ENCODE measurements at places on chromosomes 2 and 18. TPM values are rescaled to one million over a fixed set of nuclear protein-coding genes. Genes with fewer than 3 reads are reported as not detected.

The NDUFB3 gene
- 135 TPM for total RNA-seq

GRCh38 chr2:196546151-196546919 lies 93.2 kb upstream of the CCDC150 start:
- no peaks in the 10 kb centered on the region for H3K36me3 ChIP-seq
- no peak overlapping the region for H3K4me3 ChIP-seq
- H3K27me3 ChIP-seq = peaks cover 17% of the 10 kb centered on the region
- no peak for DNase-seq
- H3K27ac ChIP-seq = no peak overlapping the region
- H3K4me1 ChIP-seq = no peaks in the 10 kb centered on the region

DNA sequence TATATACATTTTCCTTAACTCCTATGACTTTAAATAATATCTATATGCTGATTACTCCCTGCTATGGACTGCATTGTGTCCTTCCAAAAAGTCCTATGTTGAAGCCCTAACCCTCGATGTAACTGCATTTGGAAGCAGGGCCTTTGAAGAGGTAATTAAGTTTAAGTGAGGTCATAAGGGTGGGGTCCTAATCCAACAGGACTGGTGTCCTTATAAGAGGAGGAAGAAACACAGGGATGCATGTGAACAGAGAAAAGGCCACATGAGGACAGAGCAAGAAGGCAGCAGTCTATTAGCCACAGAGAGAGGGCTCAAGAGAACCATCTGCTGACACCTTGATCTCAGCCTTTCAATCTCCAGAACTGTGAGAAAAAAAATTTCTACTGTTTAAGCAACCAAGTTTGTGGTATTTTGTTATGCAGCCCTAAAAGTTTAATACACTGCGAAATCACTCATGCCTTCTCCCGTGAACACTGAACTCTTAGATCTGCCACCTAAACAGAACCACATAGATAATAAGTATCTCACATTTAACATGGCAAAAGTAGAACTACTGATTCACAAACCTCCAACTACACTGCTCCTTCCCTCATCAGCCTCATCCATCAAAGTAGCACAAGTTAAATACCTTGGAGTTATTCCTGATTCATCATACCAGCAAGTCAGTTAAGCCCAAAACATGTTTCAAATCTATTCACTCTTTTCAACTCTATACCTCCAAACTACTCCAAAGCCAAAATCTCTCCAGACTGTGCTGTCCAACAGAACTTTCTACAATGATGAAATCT lies 65.4 kb downstream of the HIBCH start:
- no peaks in the 10 kb centered on the region for H3K4me1 ChIP-seq
- no peak for DNase-seq
- peaks cover 36% of the 10 kb centered on the region for H3K36me3 ChIP-seq
- H3K27ac ChIP-seq = no peak overlapping the region

DNA sequence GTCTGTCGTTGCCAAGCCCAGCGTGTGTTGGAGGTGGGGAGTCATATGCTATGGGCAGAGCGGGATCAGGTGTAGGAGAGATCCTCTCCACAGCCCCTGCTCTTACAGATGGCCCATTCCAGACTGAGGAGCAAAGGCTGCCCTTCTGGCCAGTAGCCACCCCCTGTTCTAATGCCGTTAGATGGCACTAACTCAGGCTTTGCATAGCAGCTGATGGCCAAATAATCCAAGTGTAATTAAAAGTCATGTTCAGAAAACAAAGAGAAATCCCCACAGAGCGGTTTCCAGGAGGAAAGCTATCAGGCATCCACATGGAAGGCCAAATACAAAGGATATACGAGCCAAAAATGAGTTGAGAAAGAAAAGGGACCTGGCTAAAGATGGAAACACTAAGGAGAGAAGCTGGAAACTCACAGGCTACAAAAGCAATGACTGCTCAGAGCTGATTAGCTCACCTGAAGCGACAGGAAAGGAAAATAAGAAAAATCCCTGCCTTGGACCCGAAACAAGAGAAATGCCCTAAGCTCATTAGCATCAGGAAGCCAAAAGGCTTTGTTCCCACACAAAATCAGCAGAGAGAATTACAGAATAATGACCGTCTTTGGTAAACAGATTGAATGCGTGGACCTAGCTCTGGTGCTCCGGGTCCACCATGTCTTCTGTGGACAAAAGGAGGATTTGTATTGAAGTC lies 1002.4 kb upstream of the KLHL29 start:
- no peak for DNase-seq
- H3K27ac ChIP-seq = no peak overlapping the region
- H3K36me3 ChIP-seq = no peaks in the 10 kb centered on the region
- H3K4me3 ChIP-seq = no peak overlapping the region
- H3K4me1 ChIP-seq = no peaks in the 10 kb centered on the region
